Stimulated activated CD4-positive, alpha-beta T cell treated with anti-CD3 and anti-CD28 coated beads, TNF-alpha, amount 100 ng/mL, for 1 hour (primary cell): ENCODE measurements at places on chromosomes 12 and 14.

DNA sequence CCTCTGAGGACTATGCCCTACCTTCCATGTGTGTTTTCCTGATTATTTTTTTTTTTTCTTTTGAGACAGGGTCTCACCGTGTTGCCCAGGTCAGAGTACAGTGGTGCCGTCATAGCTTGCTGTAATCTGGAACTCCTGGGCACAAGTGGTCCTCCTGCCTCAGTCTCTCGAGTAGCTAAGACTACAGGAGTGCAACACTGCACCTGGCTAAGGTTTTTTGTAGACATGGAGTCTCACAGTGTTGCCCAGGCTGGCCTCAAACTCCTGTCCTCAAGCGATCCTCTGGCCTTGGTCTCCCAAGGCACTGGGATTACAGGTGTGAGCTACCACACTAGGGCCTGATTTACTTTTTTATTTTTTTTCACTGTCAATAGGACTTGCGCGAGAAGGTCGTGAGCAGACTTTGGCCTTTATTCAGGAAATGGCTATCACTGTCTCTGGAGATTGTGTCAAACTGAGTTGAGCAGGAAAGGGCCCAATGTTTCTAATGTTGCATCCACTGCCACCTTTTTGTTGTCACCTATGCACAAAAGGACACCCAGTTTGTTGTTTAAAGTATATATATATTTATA lies 47.7 kb downstream of the FLRT2 start:
- no peak for DNase-seq

DNA sequence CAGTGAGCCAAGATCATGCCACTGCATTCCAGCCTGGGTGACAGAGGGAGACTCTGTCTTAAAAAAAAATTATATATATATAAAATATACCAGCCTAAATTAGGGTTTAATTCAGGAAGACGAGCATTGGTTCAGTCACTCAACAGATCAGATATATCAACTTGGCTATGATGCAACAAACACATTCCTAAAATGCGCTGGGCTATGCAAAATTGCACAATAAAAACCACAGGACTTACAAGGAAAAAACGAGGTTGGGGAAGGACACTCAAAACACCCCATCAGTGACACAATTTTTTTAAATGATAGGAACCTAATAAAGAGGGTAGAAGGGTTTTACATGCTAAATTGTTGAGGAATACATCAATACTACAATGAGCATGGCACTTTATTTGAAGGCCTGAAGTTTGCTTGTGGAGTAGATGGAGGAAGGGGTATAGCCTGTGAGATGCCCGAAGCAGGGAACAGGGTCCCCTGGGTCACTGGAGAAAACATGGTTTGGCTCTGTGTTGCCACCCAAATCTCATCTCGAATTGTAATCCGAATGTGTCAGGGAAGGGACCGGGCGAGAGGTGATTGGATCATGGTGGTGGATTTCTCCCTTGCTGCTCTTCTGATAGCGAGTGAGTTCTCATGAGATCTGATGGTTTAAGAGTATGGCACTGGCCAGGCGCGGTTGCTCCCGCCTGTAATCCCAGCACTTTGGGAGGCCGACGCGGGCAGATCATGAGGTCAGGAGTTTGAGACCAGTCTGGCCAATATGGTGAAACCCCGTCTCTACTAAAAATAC lies 71.2 kb downstream of the TNFAIP2 start:
- DNase-seq, result no peak

DNA sequence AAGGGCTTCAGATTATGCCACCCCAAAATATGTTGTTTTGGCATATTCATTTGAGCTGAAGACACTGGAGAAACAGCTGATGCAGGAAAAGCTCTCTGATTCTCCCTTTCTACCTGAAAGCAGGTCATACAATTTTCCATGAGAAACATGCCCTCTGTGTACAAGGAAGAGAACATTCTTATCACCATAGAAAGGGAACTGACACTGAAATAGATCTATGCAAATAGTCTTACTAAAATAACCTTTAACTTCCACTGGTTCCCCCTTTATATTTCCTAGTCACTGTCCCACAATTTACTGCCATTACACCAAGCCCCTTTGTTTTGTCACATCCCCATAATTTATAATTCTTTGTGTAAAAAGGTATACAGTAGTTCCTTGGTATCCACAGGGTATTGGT lies 9.6 kb upstream of the PHC1 start:
- no peak for DNase-seq

DNA sequence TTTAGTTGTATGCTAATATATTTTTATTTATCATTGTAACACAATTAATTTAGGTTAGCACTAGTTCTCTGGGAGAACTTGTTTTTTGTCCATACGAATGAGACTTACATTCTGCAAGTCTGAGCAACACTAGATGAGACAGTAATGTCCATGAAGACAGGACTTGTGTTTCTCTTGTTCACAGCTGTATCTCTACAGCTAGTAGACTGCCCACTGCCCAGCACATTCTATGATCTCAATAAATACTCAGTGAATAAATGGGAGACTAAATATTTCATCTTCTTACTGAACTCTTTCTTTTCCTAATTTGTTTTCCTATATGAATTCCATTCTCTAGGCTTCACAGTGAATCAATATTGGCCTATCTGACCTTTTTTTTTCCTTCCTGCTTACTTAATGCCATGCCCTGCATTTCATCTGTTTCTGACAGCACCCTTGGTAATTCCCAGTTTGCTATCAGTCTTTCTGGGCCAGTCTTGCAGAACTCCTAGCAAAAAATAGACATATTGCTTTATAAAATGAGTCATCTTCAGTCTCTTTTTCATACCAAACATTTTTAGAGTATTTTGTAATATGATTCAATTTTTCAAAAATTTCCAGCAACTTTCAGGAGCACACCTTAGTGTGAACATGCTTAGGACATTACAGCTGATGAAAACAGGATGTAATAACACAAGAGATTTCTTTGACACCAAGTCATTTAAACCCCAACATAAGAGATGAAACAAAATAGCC lies 185.5 kb upstream of the ATP2B1 start:
- DNase-seq, result no peak

- DNase-seq, result no peak
Observed at GRCh38 chr12:19010087-19010486, 119.4 kb upstream of the PLEKHA5 start.

DNA sequence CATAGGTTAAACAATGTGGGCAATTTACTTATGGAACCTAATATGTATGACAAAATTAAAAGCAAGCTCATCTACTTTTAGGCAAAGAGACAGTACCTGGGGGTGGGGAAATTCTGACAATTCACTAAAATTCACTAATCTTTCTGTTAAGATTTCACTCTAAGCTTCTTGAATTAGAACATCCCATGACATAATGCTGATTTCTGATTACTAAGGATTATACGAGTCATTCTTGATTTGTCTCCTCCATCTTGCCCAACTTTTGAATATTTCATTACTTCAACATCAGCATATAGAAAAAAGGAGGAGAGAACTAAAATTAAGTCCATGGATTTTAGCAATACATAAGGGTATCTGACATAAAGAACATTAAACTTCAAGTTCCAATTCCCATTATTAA lies 2.4 kb downstream of the CEP83 start:
- no peak for DNase-seq

DNA sequence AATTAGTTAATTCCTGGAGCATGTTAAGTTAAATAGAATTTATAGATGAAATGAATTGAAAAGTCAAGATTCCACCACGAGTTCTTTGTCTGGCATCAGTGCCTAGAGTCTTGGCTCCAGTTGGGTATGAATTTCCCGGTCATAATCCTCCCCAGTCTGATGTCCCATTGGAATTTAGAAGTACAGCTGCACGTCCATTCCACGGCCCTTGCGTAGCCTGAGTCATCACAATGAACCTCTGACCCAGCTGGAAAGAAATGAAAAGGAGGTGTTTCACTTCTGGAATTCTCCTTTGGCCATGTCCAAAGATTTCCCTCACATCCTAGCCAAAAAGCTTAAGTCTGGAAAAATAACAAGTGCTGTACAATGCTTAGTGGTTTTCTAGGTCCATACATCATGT lies 122.7 kb downstream of the KICS2 start:
- DNase-seq, result no peak

GRCh38 chr12:12017798-12018197 lies 52.9 kb upstream of the BCL2L14 start:
- no peak for DNase-seq

DNA sequence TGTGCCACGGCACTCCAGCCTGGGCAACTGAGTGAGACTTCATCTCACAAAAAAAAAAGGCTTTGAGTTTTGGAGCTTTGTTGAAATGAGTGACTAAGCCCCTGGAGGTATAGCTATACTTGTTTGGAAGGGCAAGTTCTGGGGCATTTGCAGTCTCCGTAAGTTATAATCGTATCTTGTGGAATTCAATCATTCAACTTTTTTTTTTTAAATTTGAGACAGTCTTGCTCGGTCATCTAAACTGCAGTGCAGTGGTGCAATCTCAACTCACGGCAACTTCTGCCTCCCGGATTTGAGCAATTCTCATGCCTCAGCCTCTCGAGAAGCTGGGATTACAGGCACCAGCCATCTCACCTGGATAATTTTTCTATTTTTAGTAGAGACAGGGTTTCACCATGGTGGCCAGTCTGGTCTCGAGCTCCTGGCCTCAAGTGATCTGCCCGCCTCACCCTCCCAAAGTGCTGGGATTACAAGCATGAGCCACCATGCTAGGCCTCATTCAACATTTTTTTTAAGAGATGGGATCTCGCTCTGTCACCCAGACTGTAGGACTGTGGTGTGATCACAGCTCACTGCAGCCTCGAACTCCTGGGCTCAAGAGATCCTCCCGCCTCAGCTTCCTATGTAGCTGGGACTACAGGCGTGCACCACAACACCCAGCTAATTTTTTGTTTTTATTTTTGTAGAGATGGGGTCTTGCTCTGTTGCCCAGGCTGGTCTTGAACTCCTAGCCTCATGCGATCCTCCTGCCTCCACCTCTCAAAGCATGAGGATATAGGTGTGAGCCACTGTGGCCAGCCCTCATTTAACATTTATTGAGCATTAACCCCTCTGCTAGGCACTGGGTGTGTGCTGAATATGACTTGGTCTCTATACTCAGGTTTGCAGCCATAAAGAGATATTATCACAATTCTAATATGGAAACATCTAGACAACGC lies 133.7 kb upstream of the MAP1LC3B2 start:
- DNase-seq, result no peak

- DNase-seq, result no peak
Observed at GRCh38 chr14:104403421-104404220, 175.9 kb upstream of the C14orf180 start.

DNA sequence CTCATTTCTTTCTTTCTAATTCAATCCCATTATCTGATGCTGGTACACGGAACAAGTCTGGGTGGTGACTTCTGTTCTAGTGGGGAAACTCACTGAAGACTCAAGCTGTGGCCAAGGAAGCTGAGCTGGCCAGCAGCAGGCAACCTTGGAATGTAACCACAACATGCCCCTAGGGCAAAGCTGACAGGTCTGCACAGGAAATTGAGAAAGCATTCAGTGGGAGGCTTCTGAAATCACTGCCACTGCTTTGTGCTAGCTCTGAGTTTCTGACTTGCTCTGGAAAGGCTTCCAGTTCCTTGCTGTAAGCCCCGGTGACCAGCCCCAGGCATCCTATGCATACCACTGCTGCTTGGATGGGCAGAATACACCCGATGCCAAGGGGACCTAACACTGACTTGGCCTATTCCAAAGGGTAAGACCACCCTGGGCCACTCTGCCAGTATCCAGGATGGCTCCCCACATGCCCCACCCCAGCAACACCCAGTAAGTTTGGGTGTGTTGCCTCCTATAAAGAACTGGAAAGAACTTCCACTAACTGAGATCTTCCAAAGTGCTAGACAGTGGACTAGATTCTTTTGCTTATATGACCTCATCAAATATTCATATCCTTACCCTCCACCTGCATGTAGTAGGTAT lies 84.5 kb upstream of the CDKN3 start:
- DNase-seq, result no peak

- DNase-seq, result no peak
Observed at GRCh38 chr12:23585782-23586163, 363.7 kb downstream of the SOX5 start.

- DNase-seq, result no peak
Observed at GRCh38 chr14:56137453-56137807, 19.2 kb downstream of the PELI2 start.

- DNase-seq, result no peak
Observed at GRCh38 chr14:23149745-23150144, 30.7 kb upstream of the CEBPE start.

- DNase-seq, result no peak
Observed at GRCh38 chr14:103495854-103496253, 26.8 kb downstream of the CKB start.

DNA sequence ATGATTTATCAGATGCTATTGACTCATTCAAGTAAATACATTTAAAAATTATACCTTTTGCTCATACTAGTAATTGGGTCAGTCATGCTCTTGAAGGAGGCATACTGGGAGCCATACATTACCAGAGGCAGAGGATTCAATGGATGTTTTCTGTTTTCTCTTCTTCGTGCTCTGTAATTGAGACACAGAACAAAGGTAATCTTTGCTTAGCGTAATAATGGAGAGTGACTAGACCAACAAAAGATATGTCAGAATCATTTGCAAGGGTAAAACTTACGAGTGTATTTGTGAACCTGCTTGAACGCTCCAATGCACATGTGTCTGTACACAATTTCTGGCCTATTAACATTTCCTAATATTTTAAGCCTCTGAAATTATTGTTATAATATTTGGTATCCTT lies 296.4 kb downstream of the FOXG1 start:
- no peak for DNase-seq

GRCh38 chr14:64920465-64920864 lies 6.2 kb downstream of the CHURC1 start:
- no peak for DNase-seq

- no peak for DNase-seq
Observed at GRCh38 chr12:103691063-103691462, 104.0 kb downstream of the STAB2 start.

DNA sequence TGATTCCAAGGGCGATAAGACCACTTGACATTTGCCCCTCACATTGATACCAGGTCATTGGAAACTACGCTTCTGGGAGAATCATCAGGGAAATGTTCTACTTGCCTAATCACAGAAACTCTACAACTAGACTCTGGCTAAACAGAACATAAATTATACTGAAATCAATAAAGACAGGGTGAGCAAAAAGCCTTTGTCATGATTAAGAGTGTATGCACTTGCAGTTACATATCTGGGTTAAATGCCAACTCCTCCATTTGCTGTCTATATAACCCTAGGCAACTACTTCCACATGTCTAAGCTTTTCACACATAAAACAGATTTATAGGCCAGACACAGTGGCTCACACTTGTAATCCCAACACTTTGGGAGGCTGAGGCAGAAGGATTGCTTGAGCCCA lies 125.7 kb downstream of the PHLDA1 start:
- DNase-seq, result no peak
